HepG2 (cell line): ENCODE measurements at places on chromosomes 6 and 20.

DNA sequence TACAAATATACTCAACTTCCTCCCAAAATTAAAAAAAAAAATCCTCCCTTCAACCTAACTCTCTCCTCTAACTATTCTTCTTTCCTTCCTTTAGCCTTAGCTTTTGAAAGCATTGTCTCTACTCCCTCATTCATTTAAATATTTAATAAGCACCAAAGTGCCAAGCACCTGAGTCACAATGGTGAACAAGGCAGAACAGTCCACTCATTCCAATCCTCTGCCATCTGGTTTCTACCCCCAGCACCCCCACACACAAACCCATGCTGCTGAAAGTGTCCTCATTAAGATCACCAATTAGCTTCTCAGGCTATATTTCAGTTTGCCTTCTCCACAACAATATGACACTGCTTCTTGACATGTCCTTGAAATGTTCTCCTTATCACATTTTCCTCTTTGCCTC is 76.3 kb downstream of the DTNBP1 start:
- no peak for DNase-seq

GRCh38 chr20:57259121-57259937 is 7.1 kb downstream of the BMP7 start:
- DNase-seq, result no peak

DNA sequence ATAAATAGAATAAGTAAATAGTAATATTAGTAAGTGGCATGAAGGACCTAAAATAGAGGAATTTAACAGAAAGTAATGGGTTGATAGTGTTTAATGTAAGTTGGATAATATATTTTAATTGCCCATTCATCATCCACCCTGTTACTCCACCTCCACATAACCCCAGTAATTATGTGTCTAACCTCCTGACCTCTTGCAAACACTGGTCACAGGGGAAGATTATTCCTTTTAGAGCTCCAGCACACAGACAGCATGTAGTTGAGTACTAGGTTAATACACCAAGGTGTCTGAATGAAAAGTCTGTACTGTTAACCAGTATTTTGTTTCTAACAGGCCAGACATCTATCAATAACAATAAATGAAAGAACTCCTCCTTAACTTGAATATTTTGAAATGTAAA is 92.4 kb upstream of the EYS start:
- no peak for DNase-seq

- DNase-seq, result no peak
These were observed 58.4 kb downstream of the TMEM170B start for GRCh38 chr6:11595903-11596302.

DNA sequence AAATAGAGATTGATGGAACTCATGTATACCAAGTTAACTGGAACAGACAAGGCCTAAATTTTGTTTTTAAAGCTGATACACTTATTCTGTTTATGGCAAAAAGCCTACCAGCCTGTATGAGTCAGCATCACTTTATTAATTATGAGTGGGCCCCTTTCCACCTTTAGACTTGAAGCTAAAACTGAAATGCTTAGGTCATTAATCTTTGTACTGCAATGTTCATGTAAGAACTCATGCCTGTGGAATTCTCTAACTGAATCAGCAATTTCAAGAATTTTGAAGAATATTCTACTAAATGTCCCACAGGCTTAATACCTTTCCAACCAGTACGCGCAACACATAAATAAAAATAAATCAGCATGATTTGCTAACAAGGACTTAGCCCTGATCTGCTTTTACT is 140.2 kb upstream of the PHACTR1 start:
- DNase-seq, result no peak

DNA sequence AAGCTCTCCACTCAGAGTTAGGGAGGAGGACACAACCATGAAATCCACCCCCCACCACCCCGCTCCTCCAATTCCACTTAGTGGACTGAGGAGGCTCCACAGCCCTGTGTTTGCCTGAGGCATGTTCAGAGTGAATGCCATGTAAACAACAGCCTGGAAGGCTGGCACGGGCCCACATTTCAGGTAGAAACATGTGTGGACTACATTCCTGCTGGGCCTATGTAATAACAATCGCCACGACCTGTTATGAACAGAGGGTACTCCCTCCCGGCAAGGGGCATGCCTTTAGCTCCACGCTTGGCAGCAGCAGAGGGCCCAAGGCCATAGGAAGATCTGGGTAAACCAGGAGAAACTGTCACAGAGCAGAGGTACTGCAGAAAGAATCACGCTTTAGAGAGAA is 65.5 kb downstream of the ISM1 start:
- DNase-seq, result no peak

- no peak for DNase-seq
These were observed 21.0 kb upstream of the PRELID3B start for GRCh38 chr20:59063358-59064213.

GRCh38 chr20:38833154-38833856 is 27.8 kb downstream of the PPP1R16B start:
- DNase-seq, result no peak

GRCh38 chr20:24964506-24964840 is 15.4 kb downstream of the CST7 start:
- no peak for DNase-seq

DNA sequence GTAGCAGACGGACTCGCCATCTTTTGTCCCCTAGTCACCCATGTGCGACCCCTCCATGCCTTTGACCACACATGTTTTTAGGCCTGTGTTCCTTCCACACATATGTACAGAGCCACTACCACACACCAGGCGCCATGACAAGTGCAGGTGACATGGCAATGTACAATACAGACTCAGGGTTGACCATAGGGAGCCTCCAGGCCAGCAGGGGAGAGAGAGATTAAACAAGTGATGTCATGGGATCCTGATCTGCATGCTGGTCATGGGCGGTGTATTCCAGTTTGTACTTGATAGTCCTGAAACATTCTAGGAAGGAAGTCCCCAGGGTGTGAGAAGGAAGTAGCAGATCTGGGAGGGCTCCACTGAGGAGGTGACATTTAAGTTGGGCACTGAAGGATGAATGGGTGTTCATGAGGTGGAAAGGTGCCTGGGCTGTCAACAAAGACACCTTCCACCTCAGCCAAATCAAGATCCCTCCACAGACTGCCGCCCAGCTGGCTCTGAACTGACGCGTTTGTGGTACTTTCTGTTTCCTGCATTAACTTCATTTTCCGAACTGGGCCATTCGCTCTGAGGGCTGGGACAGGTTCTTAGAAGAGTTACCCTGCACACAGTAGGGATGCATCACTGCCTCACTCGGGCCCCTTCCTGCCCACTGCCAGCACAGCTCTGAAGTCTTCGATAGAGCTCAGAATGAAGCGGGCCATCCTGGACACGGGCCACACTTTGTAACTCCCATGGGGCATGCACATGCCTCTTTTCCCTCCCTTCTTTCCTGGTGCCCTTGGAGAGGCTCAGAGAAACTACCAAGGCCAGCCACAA is 94.0 kb downstream of the NOL4L start:
- DNase-seq, result no peak

GRCh38 chr6:67210450-67210849 is 1424.6 kb upstream of the ADGRB3 start:
- DNase-seq, result no peak

DNA sequence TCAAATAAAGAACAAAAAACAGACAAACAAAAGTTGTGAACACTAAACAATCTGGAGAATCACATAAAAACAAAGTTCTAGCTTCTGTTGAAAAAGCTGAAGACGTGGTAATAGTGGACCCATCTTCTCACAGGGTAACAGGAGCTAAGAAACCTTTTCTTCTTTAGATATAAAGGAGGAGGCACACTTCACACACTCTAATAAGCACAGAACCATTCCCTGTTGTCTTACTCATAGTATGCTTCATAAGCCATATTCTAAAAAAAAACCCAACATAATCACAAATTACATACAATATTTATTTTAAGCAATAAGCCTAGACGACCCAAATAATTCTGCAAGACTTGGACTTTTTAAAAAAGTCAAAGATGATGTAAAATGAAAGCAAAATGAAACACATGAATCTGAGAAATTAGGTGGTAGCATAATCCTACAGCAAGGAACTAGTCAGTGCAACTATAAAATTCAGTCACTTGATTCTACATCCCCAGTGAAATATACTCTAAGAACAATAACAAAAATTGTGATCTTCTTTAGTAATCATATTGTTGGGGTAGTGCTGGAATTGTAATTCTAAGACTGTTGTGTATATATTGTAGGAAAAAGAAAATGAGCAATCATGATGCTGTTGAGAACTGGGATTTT is 15.6 kb downstream of the SRPK1 start:
- no peak for DNase-seq

DNA sequence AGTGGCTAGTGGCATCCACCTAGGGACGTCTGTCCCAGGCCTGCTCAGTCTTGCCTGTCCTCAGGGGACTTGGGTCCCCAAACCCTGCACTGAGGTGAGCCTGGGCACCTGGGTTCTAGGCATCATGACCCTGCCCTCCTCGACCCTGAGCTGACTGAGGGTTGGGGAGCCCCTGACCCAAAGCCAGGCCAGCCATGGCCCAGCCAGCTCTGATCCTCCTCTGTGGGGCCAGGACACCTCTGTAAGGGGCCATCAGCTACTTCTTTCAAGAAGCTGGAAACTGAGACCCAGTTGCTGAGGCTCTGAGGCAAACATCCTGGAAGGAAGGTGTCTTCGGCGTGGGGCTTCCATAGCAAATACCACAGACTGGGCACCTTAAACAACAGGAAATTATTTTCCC is 329.3 kb downstream of the QKI start:
- DNase-seq, result no peak

- DNase-seq, result no peak
These were observed 3.9 kb downstream of the ZFP57 start for GRCh38 chr6:29676981-29677601.

DNA sequence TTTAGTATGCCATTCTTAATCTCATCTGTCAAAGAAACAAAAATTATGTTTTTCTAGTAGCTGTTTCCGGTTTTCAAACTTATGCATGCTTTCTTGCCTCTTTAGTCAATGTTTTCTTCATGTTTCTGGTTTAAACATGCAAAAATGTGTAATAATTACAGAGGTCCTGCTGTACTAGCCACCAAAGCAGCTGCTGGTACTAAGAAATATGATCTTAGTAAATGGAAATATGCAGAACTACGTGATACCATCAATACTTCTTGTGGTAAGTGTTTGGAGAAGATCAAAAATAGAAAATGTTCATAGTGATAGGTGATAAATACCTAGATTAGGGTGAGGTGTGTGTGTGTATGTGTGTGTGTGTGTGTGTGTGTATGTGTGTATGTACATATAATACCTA is 158.4 kb downstream of the MYO6 start:
- DNase-seq, result no peak

DNA sequence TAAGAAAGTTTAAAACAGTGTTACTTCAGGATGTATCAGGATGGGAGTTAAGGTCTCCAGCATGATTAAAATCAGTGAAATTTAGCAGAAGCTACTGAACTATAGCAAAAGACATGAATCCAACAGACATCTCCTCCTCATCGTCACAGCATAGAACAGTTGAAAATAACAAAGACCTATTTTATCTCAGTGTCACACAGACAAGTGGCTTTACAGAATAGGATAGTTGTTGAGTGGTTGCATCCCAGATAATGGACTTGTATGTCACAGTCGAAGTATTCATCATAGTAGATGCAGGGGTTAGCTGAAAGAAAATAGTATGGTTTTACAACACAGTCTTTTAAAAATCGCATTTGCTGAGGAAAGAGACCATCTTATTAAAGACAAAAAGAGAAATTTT is 31.2 kb downstream of the CRISP1 start:
- DNase-seq, result no peak

GRCh38 chr6:117205876-117206275 is 59.5 kb upstream of the VGLL2 start:
- DNase-seq, result no peak

DNA sequence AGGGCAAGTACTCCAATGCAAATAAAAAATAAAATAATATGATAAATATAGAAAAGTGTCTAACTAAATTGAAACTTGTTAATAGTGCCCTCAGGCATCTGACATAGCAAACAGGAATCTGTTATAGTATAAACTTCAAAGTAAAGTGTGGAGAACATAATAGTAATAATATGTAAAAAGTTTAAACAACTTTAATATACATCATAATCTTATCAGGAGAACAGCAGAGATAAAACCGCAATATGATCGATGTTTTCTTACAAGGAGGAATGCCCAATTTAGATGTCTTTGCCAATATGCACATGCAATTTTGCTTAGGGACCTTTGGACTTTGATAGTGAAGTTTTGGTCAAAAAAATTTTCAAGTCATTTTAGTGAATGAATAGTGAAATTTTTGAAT is 514.8 kb upstream of the IMPG1 start:
- DNase-seq, result no peak

DNA sequence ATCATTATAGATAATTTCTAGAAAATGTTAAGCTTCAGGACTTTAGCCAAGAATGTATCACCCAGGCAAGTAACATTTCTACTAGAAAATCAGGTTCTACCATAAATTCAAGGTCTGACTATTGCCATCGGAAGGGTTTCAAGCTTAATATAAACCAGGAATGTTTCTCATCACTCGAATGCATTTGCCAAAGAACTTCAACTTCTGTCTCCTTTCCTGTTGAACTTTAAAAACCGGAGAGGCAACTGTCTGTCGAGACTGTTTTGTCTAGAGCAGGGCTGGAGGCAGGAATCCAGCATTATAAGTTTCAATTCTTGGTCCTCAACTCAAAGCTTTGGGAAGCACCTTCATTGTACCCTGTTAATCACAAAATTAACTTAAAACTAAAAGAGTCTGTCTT is 264.7 kb downstream of the ZNF217 start:
- DNase-seq, result no peak

GRCh38 chr6:92779746-92780145 is 639.6 kb downstream of the EPHA7 start:
- no peak for DNase-seq

DNA sequence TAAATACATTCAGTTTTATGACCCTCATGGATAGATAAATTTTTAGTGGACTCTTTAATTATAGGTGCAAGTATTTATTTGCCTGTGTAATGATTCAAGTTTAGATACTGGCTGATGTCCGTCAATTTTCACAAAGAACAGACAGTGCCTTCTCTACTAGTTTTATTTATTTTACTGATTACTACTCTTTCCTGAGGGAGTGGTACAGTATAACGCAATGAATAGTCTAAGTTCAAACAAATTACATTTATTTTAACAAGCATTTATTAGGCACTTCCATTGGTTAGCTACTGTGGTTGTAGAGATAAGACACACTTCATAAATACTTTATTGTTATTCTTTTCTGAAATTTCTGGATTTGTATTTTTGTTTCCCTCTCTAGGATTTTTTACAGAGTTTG is 74.3 kb downstream of the ADGRG6 start:
- DNase-seq, result peak; percentile 78

GRCh38 chr6:119273272-119274196 is 76.0 kb downstream of the MAN1A1 start:
- DNase-seq, result no peak

DNA sequence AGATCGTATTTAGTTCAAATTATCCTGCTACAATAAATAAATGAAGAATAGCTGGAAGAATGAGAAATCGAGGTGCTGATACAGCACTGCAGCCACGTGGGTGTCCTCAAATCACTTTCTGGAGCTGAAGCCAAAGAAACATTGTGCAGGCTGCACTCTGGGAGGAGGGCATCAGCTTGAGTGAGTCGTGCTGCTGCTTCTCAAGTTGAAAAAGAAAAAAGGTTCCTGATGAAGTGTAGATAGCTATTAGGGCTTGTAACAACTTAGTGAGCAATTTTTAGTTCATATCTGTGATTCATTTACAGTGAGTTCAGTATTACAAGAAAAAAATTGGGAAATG is 40.5 kb downstream of the DSE start:
- no peak for DNase-seq
